ENCODE measurements at places on chromosomes 12 and 14.

DNA sequence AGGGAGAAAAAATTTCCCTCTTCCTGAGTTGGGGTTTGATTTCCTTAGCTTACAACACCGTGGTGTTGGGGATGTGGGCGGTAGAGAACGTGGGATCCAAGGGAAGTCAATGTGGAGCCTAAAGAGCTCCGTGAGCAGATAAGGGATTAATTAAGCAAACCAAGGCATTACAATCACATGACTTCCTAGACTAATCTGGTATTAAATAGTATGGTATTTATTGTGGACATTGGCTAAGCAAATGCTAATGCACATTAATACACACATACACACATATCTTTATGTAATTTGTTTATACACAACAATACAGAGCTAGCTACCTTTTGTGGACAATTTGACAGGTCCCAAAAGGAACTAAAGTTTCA, 791 bp upstream of the RNF41 start:
- DNase-seq, result no peak

DNA sequence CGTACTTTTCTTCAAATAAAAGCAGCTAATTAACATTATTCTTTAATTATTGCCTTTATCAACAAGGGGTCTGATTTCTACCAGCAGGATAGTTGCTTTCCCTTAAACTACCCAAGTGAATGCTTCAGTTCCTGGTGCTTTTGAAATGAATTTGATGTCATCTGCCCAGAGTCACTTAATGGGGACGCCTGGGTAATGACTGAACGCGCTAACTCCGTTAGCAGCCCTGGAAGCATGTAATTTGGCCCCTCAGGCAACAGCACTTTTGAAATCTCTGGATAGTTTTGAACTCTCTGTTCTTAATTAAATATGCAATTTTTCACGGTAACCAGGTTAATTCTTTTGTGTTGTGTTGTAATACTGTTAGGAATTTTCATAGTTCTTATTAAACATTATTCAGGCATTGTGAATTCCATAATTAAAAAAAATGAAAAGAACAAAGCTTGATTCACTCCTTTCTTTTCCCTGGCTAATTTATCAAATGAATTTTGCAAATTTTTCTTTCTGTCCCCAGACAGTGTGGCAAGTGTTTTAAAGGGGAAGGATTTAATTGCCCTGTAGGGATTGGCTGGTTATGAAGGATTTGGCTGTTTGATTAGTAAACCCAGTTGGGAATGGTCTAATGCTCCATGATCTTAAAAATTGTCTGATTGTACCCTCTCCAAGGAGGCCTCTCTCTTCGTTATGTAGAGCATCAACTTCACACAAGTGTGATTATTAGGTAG, 137.5 kb upstream of the MYL2 start:
- DNase-seq, result no peak

GRCh38 chr14:58297412-58297761, 968 bp upstream of the ARID4A start:
- no peak for DNase-seq

DNA sequence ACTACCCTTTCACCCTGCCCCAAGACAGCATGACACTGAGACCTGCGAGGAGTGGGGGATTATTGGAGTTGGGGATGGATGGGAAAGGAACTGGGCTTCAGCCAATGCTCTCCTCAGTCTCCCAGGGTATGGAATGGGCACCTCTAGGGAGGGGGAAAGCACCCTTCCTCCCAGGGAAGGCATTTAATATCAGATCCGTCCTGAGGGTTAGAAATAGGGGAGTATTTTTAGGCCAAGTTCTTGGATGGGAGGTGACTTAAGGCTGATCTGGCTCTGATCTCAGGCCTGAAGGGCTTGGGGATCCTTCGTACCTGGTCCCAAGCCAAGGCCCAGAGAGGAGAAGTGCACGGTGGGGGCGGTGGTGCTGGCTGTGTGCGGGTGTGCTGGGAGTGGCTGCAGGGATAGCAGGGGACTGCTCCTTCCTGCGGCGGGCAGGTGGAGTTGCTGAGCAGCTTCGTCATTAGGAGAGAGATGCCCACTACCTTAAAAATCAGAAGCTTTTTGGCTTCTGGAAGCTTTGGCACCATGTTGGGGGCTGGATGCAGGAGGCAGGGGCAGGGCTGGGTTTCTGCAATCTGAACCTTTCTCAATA, 7.0 kb upstream of the CEBPE start:
- no peak for DNase-seq

GRCh38 chr12:94277426-94278000, 129.1 kb downstream of the PLXNC1 start:
- no peak for DNase-seq

DNA sequence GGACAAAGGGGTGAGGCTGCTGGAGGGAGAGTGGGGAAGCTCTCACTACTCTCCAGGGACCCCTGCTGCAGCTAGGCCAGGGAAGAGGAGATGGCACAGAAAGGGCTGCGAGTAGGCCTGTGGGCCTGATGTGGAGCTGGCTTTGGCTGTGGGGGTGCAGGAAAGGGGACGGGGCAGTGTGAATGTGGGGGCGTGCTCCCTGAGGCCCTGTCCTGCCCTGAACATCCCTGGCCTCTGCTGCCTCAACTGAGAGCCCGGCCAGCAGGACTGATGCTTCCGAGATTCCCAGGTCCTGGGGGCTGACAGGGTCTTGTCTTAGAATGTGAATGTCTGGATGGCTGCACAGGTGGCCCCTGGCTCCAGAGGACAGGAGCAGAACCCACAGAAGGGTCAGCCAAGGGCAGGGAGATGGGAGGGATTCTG, 64.2 kb downstream of the CHGA start:
- DNase-seq, result no peak

DNA sequence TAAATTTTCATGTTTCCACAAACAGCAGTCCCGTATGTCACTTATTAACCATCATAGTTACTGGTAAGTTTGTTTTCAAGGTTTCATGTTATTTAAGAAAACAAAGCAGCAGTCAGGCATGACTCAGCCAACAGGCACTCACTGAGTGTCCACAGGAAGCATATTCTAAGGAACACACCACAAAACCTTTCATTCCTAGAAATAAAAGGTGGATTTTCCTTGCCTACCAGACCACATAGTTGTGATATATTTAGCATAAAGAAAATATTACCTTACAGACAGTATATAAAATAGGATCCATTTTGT, 143.3 kb upstream of the AVPR1A start:
- DNase-seq, result no peak

DNA sequence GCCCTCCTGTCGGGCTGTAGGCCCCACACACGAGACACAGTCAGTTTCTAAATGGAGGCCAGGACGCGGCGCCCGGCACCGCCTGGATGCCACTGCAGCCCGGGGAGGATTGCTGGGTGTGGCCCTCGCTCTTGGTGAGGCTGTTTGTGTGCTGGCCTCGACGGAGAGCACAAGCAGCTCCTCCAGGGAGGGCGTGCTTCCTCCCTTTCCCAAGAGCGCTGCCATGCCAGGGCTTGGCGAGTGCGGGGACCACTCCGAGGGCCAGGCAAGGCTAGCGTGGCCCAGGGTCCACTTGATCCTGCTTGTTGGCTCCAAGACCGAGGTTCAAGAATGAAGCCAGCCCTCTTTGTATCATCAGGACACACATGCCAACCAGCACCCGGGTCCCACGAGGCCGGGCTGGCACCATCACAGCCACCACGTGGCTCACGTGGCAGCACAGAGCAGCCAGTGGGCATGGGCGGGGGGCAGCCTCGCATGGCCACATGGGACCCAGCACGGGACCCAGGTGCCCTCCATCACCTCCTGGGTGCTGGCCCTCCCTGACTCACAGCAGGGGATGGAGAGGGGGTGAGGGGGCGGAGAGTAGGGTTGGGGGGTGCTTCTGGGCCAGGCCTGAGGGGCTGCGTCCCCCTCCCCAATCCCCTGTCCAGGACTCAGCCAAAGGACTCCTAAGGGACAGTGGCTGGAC, 71.2 kb downstream of the NOC4L start:
- no peak for DNase-seq

DNA sequence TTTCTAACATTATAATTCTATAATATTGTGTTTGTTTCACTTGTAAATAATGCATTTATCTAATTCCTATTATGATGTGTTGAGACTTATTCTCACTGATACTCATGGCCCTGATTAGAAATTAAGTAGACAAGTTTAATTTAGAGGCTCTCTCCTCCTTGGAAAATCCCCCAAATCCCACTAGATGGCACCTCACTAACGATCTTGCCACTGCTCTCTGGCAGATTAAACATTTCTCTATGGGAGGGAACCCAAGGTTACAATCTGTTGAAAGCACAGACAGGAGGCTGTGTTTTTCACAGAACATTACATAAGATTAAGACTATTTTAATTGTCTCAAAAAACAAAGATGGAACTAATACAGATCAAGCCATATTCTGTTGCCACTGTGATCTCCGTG, 318.7 kb downstream of the LRFN5 start:
- no peak for DNase-seq

- no peak for DNase-seq
Measured at GRCh38 chr12:89352242-89352491, 134 bp downstream of the DUSP6 start.

DNA sequence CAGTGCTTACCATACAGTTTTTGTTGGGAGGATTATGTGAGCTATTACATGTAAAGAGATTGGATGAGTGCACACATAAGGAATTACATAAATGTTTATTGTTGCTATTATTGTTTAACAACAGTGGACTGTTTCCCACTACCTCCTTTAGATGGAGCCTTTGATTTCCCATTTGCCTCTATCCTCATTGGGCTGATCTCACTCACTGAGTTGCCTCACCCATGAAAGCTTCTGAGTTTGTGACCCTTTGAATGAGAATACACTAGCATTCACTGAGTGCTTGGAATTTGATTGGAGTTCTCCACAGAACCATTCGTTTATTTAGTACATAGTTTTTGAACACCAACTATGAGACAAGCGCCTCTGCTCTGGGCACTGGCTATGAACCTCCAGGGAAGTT, 121.0 kb downstream of the HELB start:
- no peak for DNase-seq

- DNase-seq, result no peak
Measured at GRCh38 chr14:26925876-26926584, 328.2 kb upstream of the NOVA1 start.

DNA sequence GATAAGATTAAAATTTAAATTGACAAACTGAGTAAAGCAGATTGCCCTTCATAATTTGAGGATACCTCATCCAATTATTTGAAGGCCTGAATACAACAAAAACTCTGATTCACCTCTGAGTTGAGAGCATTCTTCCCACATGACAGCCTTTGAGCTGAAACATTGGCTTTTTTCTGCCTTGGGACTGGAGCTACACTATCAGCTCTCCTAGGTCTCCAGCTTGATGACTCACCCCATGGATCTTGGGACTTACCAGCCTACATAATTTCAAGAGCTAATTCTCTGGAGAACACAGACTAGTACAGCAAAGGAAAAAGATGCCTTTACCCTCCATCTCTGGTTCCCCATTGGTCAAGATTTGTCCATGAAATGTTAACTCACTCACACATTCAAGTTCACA, 555.1 kb downstream of the FOXG1 start:
- DNase-seq, result no peak

DNA sequence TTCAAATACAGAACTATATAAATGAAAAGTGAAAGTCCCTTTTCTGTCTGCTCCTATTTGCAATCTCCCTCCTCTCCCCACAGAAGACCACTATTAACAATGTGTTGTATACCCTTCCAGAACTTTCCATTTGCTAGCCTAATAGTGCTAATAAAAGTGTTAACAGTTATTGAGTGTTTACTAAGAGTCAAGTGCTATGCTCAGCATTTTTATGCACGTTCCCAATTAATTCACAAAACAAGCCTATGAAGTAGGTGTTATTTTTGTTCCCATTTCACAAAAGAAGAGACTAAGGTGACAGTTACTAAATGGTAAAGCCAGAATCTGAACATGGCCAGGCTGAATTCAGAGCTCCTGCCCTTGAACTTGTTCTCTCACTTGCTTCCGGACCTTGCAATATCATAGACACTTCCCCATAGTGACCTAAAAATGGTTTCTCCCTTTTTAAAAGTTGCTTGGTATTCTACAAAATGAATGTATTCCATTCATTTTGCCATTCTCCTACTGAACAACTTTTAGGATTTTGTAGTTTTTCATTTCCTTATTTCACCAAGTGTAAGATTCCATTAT, 1.6 kb upstream of the PRKAB1 start:
- no peak for DNase-seq

- DNase-seq, result no peak
Measured at GRCh38 chr12:66663611-66664010, 15.3 kb downstream of the GRIP1 start.

DNA sequence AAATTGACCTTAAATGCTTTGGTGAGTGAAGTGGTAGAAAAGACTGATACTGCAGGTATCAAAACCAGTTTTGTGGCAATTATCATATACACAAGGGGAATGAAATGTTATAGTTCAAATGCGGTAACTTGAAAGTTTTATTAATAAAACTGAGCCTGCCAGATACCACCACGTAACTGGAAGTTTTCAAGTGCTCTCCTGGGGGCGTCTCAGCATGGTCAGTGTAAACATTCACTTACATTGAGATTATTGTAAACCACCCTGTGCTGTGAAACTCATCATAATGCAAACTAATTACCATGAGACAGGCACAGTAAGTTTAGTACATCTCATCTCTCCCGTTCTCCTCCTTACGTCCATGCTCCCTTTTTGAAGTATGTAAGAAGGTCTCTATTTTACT, 280.7 kb upstream of the FAR2 start:
- DNase-seq, result no peak

- DNase-seq, result no peak
Measured at GRCh38 chr12:19695244-19696098, 256.2 kb downstream of the AEBP2 start.

GRCh38 chr14:96088481-96088880, 49.3 kb downstream of the C14orf132 start:
- no peak for DNase-seq

DNA sequence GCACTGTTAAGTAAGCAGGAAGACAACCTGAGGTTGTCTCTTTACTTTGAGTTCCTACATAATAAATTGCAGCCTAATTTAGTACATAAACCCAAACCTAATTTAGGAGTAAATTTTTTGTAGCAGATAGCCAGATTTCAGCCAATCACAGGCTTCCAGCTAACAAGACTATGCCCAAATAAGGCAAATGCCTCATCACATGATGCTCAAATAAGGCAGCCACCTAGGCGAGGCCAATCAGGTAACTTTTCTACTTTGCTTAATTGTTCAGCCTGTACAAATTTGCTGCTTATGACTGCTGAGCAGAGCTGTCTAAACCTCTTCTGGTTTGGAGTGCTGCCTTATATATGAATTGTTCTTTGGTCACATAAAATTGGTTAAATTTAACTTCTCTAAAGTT, 1118.7 kb upstream of the TMEM132C start:
- DNase-seq, result no peak

DNA sequence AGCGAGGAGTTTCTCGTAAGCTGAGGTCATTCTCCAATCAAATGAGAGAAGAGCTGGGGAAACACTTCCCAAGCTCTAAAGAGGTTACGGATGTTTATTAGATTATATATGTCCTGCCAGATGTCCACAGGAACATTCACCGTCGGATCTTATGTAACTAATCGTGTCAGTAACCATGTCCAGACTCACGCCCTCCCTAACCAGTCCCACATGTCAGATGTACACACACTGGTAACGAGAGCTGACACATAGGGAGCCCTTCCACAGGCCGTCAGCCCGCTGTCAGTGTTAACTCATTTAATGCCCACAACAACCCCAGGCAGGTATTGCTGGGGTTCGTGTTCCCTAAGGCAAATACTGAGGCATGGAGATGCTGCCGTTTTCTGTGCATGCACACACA, 223.7 kb upstream of the RTL1 start:
- DNase-seq, result no peak
